ENCODE measurements at places on chromosomes 5 and 9. TPM values are rescaled to one million over a fixed set of nuclear protein-coding genes. Genes with fewer than 3 reads are reported as not detected.

Gene UGT3A1
- not detected for total RNA-seq

DNA sequence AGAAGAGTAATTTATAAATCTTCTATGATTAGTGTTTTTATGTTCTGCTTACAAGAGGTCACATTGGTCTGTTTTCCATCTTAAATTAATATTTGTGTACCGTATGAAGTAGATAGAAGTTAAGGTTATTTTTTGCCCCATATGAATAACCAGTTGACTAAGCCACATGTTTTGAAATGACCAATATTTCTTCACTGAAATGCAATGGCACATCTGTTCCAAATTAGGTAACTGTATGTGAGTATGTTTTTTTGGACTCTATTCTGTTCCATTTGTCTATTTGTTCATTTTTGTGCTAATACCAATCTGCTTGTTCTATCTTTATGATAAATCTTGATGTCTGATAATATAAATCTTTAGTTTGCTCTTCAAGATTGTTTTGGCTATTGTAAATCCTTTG lies 17.7 kb downstream of the JAK2 start:
- H3K4me3 ChIP-seq = no peak overlapping the region
- no peaks in the 10 kb centered on the region for H3K4me1 ChIP-seq
- no peak overlapping the region for H3K27ac ChIP-seq
- H3K36me3 ChIP-seq = no peaks in the 10 kb centered on the region

GRCh38 chr5:168260353-168261226 lies 30.9 kb upstream of the WWC1 start:
- H3K4me3 ChIP-seq = no peak overlapping the region
- no peaks in the 10 kb centered on the region for H3K4me1 ChIP-seq
- no peaks in the 10 kb centered on the region for H3K36me3 ChIP-seq
- no peak overlapping the region for H3K27ac ChIP-seq
- no peaks in the 10 kb centered on the region for H3K27me3 ChIP-seq
- no peak for DNase-seq

GRCh38 chr5:963310-963672 lies 45.3 kb upstream of the NKD2 start:
- H3K36me3 ChIP-seq = no peaks in the 10 kb centered on the region
- no peak for DNase-seq
- H3K27ac ChIP-seq = no peak overlapping the region
- H3K27me3 ChIP-seq = peaks cover 10% of the 10 kb centered on the region
- H3K4me3 ChIP-seq = no peak overlapping the region

Gene CYSTM1
- 5.0 TPM for total RNA-seq

Gene NDUFS6
- 14.4 TPM for total RNA-seq

DNA sequence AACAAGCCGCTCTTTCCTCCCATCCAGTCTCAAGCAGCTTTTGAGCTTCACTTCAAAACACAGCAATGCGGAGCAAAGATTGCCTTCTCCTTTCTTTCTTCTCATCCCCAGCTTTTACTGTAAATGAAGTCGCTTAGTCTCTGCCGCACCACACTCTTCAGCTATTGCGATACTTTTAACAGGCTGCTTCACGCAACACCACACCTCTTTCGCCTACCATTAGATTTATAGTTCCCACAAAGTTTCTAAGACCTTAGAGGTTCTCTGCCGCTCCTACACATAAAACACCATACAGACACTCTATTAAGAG lies 711 bp downstream of the PGGT1B start:
- H3K27me3 ChIP-seq = no peaks in the 10 kb centered on the region
- peak overlapping the region; percentile 55 for H3K4me3 ChIP-seq

DNA sequence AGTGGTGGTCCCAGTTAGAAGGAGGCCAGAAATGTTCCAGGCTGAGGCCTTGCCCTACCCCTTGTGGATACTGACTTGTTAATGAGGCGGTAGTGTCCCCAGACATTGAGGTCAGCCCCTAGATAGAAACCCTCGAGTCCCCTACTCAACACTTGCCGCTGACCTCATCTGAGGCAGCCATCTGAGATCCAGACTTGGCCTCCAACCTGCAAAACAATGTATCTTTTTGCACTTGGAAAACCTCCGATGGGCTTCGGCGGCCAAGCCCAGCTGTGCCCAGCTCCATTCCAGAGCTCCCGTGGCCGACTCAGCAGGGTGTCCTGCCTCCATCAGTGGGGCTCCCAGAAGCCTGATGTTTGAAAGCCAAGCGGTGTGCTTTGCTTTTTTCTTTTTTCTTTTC lies 122.1 kb downstream of the WNK2 start:
- H3K4me3 ChIP-seq = no peak overlapping the region
- no peaks in the 10 kb centered on the region for H3K4me1 ChIP-seq
- H3K27me3 ChIP-seq = no peaks in the 10 kb centered on the region
- DNase-seq = no peak

- no peak for DNase-seq
- no peak overlapping the region for H3K27ac ChIP-seq
- H3K4me3 ChIP-seq = no peak overlapping the region
- H3K27me3 ChIP-seq = no peaks in the 10 kb centered on the region
- peaks cover 5% of the 10 kb centered on the region for H3K4me1 ChIP-seq
- no peaks in the 10 kb centered on the region for H3K36me3 ChIP-seq
Measured at GRCh38 chr9:6605202-6605601, 40.3 kb downstream of the GLDC start.

Gene DCTN4
- 46.0 TPM for total RNA-seq

- no peak for DNase-seq
- no peak overlapping the region for H3K4me3 ChIP-seq
- H3K36me3 ChIP-seq = no peaks in the 10 kb centered on the region
- no peaks in the 10 kb centered on the region for H3K27me3 ChIP-seq
Measured at GRCh38 chr9:88681434-88681833, 146.5 kb downstream of the NXNL2 start.

- no peak overlapping the region for H3K27ac ChIP-seq
- H3K36me3 ChIP-seq = no peaks in the 10 kb centered on the region
- peaks cover 5% of the 10 kb centered on the region for H3K27me3 ChIP-seq
Measured at GRCh38 chr9:91428927-91429351, 5.3 kb upstream of the NFIL3 start.

DNA sequence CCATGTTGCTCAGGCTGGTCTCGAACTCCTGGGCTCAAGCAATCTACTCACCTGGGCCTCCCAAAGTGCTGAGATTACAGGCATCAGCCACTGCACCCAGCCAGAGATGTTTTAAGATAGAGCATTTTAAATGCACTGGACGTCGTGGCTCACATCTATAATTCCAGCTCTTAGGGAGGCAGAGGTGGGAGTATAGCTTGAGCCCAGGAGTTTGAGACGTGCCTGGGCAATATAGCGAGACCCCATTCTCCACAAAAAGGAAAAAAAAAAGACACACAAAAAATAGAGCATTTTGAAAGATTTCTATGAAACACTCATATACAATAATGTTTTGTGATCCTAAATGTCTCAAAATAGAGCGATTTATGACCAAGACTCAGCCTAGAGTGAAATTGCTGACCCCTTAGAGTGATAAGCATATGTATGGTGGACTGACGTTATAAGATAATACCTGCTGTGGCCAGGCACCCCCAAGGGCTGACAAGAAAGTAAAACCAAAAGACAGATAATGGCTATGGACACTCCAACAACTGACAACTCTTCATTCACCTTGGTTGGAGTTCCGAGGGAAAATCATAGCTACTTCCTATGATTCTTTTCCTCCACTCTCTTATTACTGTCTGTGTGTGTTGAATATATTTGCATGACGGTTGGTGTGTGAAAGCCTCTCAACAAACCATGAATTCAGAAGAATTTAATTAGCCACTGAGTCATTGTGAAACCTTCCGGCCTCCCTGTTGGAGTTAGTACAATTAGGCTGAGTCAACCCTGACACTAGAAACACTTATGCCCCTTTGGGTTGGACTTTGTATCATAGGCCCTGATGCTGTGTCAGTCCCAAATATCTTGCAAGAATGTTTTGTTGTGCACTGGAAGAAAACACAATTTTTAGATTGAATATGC lies 526.5 kb upstream of the NUDT12 start:
- no peaks in the 10 kb centered on the region for H3K36me3 ChIP-seq
- no peak overlapping the region for H3K27ac ChIP-seq
- no peak overlapping the region for H3K4me3 ChIP-seq
- DNase-seq = no peak
- H3K27me3 ChIP-seq = no peaks in the 10 kb centered on the region

DNA sequence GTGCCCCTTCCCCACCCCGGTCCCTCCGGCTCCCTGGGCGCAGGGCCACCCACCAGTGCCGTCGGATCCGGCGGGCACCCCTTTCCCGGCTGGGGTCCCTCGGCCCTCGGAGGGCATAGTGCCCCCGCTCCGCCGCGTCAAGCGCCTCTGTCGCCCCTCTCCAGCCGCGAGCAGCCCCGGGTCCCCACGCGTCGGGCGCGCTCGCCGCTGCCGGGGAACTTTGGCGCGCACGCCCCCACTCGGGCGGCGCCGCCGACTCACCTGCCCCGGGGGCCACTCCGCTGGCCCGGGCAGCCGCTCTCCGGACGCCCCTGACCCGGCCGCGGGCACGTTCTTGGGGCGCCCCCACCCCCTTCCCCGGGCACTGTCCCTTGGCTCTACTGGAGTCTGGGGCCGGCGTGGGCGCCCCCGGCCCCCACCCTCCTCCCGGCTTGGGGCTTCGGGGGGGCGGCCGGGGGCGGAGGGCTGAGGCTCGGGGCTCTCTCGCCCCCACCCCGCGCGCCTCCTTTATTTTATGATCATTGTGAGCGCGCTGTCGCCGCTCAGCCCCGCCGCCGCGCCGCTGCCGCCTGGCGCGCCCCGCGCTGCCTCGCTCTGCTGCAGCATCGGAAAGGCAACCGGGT lies 1.1 kb upstream of the FAM78A start:
- H3K4me1 ChIP-seq = peaks cover 27% of the 10 kb centered on the region
- H3K27me3 ChIP-seq = no peaks in the 10 kb centered on the region
- DNase-seq = no peak
- H3K4me3 ChIP-seq = peak overlapping the region; percentile 2

DNA sequence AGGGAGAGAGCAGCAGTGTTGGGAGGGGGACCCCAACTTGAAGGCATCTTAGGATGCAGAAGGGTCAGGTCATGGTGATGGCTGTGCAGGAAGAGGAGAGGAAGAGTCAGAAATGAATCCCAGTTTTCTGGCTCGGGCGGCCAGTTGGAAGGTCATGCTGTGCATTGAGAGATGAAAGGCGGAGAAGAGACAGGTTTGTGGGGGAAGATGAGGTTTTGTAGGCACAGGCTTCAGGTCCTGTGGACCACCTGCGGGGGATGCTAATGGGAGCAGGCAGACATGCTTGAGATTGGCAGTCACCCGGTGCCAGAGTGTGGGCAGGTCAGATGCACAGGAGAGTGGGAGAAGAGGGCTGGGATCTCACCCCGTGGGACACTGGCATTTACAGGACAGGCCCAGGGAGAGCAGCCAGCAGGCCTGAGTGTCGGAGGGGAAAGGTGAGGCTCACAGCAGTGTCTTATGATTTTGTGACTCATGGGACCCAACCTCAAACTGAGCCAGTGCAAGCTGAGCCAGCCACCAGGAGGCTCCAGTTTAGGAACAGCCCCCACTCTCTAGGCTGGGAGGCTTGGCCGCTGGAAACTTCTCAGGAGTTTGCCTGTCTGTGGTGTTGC lies 17.5 kb downstream of the STXBP1 start:
- H3K36me3 ChIP-seq = no peaks in the 10 kb centered on the region
- H3K4me3 ChIP-seq = no peak overlapping the region
- peaks cover 7% of the 10 kb centered on the region for H3K4me1 ChIP-seq
- H3K27ac ChIP-seq = no peak overlapping the region

- H3K4me1 ChIP-seq = peaks cover 9% of the 10 kb centered on the region
- no peak for DNase-seq
- no peak overlapping the region for H3K4me3 ChIP-seq
- H3K27me3 ChIP-seq = no peaks in the 10 kb centered on the region
- H3K27ac ChIP-seq = no peak overlapping the region
- H3K36me3 ChIP-seq = no peaks in the 10 kb centered on the region
Measured at GRCh38 chr5:102888483-102888882, 133.4 kb downstream of the PAM start.

DNA sequence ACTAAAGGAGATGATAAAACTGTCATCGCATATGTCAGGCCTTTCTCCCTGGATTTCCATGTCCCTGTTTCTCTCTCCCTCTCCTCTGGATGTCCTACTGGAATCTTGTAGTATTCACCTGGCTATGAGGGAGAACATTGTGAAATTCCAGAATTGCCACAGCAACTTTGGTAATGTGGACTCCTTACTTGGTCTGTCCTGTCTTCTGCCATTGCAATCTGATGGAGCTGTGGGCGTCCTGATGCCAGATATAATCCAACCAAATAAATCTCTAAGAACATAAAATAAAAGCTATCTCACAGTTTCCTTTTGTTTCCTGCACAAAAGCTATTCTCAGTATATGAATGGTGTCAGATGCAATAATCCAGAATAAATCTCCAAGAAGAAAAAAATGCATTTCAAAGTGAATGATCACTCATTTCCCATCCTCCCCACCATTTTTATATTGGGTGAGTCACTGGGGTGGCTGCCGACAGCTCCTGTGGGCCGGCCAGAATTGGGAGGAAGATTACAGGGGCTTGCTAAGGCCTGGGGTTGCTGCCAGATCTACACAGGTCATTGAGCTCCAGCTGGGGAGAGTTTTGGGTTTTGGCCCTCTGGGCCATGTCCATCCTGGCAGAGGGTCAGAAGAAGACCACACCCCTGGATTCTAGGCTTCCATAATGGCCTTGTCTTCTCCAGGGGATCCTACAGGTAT lies 160.7 kb upstream of the PITX1 start:
- no peaks in the 10 kb centered on the region for H3K36me3 ChIP-seq
- H3K27ac ChIP-seq = no peak overlapping the region
- DNase-seq = no peak
- H3K4me3 ChIP-seq = no peak overlapping the region

Gene LHX3
- total RNA-seq = not detected

DNA sequence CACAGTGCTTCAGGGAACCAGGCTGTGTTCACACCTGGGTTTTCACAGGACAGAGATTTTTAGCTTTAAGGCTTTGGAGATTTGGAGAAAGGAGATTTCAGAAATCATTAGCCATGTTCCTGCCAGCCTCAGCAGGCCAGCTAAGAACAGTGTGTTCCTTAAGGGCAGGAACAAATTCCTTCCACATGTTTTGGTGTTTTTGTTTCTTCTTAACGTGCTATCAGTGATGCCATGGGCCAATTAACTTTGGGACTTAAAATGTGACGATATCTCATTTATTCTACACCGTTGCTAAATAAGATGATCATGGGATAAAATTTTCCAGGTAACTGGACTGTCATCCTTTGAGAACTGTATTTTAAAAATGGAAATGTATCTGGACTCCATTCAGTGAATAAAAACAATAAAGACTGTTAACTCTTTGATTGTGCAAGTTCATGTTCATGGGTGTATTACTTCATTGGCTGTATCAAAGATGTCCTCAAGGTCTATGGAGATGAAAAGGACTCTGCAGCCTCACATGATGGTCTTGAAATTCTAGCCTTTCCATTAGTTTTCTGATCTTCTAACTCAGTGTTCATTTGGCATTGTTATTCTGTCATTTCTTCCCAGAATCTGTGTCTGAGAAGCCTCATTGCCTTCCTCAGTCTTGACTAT lies 72.3 kb downstream of the ZNF366 start:
- H3K4me3 ChIP-seq = no peak overlapping the region
- no peak overlapping the region for H3K27ac ChIP-seq
- no peaks in the 10 kb centered on the region for H3K36me3 ChIP-seq

Gene SPINK9
- total RNA-seq = not detected

Gene PTPN3
- not detected for total RNA-seq

Measured in CD4-positive, alpha-beta memory T cell (primary cell).